ENCODE measurements at places on chromosomes 16 and 17.

DNA sequence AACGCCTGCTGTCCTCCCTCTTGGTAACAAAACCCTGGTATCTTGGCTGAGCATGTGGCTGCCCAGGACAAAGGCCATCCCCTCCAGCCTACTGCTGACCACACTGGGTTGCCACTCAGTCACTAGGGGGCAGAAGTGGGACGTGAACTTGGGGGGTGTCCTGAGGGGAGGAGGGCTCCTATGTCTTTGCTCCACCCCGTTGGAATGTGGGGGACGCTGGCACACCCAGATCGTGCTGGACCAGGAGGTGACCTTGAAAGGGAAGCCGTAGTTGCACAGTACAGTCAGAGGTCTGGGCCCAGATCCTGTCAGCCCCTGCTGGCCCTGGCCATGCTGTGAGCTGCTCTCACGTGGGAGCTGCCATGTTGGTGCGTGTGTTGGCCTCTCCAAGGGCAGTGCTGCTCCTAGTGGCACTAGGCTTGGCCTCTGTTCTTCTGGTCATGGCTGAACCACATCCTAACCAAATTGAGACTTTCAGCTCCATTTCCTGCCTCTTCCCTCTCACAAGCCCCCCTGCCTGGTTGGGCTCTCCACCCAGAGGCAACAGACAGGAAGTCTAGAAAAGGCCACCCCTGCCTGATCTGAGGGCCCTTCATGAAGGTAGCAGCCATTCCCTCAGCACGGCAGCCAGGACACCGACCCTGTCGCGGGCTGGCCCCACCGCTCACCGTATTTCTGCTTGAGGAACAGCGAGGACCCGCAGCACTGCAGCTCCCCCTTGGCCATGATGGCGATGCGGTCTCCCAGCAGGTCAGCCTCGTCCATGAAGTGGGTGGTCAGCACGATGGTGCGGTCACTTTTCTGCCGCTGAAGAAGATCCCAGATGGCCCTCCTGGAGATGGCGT is 29.0 kb upstream of the RNPS1 start:
- DNase-seq: no peak

DNA sequence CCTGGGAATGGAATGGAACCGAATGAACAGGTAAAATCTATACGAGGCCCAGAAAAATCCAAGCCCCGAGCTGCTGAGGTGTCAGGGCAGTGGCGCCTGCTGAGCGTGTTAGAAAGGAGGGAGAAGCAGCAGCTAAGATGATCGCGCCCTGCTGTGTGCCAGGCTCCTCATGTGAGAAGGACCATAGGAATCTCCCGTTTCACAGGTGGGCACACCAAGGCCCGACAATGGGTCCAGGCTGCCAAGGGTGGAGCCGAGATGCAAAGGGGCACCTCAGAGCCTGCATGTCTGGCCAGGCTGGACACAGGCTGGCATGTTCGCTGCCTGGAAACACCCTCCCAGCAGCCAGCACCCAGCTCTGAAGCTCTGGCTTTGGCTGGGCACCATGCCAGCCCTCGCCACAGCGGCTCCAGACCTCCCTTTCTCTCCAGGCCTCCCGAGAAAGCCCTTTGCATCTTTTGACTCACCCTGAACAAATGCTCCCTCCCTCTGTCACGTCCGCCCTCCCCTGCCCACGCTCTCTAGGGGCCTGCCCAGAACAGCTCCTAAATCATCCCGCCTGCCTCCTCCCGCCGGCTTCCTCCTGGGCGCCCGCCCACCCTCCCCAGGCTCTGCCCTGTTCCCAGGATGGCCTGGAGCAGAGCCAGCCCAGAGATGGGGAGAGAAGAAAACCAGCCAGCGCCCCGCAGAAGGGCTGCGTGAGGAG is 217.8 kb upstream of the GSE1 start:
- no peak for DNase-seq

- DNase-seq: no peak
Observed at GRCh38 chr16:83409347-83409746, 398.4 kb upstream of the HSBP1 start.

- DNase-seq: no peak
Observed at GRCh38 chr17:67238991-67239390, 6.0 kb downstream of the HELZ start.

- no peak for DNase-seq
Observed at GRCh38 chr16:12651765-12652512, 151.7 kb downstream of the CPPED1 start.

DNA sequence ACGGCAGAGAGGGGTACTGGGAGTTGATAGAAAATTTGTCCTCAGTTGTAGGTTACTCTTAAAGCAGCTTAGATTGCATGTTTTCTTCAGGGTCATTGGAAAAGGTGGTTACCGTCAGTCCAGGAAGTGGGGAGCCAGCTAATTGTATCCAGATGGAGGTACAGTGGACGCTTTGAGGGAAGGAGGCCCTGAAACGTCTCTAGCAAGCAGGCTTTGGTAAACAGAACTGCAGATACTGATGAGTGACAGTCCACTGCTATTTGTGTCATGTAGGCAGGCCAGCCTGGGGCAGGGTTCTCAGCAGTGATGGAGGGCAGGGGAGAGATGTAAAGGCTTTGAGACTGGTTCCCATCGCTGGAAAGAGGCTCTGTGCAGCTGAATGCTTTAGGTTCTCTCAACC is 30.2 kb upstream of the ST6GALNAC1 start:
- DNase-seq: no peak

- no peak for DNase-seq
Observed at GRCh38 chr17:19590451-19590850, 56.8 kb downstream of the SLC47A1 start.

- DNase-seq: no peak
Observed at GRCh38 chr17:28950017-28950751, 1.1 kb downstream of the PHF12 start.

DNA sequence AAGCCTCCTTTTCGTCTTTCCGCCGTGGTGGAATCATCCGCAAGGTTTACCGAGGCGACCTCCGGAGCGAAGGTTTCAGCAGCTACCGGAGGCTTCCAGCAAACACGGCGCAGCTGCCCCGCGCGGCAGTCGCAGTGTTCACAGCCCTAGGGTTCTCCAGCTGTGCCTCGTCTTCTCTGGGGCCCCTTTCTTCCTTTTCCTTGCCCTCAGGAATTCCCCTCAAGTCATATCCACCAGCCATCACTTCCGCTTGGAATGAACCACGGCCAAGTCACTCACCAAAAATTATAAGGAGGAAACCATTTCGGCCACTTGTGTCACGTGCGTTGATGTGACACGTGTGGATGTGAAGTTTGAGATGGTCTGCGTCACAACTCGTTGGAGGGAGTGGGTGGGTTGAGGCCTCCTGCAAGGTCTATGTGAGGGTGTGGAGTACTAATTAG is 636 bp upstream of the ERN1 start:
- DNase-seq: no peak

GRCh38 chr16:85959686-85960085 is 60.7 kb downstream of the IRF8 start:
- no peak for DNase-seq

- no peak for DNase-seq
Observed at GRCh38 chr17:37605813-37606505, 3.3 kb downstream of the SYNRG start.

DNA sequence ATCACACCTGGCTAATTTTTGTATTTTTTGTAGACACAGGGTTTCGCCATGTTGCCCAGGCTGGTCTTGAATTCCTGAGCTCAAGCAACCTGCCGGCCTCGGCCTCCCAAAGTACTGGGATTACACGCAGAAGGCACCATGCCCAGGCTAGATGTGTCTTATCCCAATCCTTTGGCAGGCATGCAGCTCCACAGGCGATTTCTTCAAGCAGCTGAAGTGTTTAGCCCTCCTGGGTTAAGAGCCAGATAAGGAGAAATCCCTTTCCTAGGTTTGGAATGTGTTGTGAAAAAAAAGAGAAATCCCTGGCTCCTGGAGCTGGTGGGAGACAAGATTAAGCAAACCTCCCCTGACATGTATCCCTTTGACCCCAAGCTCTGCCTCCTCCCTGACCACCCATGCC is 2.1 kb upstream of the NHERF1 start:
- DNase-seq: no peak

GRCh38 chr17:57422574-57423164 is 166.3 kb downstream of the MSI2 start:
- no peak for DNase-seq

DNA sequence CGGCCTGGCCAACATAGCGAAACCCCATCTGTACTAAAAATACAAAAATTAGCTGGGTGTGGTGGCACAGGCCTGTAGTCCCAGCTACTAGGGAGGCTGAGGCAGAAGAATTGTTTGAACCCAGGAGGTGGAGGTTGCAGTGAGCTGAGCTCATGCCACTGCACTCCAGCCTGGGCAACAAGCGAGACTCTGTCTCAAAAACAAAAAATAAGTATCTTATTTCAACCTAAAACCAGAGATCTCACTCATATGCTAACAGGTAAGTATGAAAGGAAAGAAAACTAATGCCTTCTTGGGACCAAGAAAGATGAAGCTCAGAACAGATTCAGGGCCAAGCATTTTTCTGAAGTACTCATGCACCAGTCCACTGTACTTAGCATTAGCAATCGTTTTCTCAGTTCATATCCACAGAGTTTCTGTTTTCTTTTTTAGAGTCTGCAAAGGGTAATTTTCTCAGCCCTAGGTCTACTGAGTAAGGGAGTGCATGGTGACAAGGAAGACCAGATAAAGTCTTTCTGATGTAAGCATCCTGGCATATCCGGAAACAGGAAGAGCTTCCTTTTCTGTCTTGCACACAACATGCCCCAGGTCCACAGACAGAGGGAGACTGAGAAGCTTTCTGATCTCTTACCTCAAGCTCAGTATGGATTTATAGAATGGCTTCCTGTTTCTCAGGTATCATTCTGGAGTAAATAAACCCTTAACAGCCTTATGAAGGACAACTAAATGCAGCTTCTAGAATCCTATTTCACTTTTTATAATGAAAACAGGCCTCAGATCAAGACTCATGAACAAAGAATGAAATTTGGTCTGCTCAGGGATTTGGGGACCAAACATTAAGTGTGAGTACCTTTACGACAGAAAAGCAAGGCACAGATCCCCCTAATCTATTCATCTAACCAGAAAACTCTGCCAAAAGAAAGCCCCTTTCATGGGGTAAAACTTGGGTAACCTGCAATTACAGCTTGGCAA is 38.7 kb upstream of the FOXJ1 start:
- no peak for DNase-seq

DNA sequence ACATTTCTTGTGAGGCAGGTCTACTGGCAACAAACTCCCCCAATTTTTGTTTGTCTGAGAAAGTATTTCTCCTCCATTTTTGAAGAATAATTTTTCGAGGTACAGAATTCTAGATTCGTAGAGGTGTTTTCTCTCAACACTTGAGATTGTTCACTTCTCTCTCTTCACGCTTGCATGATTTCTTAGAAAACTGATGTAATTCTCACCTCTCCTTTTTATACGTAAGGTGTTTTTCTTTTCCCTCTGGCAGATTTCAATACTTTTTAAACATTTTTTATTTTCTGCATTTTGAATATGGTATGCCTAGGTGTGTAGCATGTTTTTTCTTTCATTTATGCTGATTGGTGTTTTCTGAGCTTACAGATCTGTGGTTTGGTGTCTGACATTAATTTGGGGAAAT is 201.5 kb upstream of the AXIN2 start:
- no peak for DNase-seq

DNA sequence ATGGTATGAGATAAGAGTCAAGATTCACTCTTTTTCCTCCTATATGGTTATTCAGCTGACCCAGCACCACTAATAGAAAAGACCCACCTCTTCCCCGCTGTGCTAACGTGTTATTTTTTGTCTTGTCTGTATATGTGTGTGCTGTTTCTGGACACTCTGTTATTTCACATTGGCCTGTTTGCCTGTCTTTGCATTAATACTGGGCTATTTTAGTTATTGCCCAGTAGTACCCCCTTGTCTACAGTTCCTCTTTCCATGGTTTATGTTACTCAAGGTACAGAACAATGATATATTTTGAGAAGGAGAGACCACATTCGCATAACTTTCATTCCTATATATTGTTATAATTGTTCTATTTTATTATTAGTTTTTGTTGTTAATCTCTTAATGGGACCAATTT is 74.0 kb upstream of the SIAH1 start:
- no peak for DNase-seq

GRCh38 chr17:27976331-27976730 is 66.1 kb upstream of the NLK start:
- DNase-seq: no peak

DNA sequence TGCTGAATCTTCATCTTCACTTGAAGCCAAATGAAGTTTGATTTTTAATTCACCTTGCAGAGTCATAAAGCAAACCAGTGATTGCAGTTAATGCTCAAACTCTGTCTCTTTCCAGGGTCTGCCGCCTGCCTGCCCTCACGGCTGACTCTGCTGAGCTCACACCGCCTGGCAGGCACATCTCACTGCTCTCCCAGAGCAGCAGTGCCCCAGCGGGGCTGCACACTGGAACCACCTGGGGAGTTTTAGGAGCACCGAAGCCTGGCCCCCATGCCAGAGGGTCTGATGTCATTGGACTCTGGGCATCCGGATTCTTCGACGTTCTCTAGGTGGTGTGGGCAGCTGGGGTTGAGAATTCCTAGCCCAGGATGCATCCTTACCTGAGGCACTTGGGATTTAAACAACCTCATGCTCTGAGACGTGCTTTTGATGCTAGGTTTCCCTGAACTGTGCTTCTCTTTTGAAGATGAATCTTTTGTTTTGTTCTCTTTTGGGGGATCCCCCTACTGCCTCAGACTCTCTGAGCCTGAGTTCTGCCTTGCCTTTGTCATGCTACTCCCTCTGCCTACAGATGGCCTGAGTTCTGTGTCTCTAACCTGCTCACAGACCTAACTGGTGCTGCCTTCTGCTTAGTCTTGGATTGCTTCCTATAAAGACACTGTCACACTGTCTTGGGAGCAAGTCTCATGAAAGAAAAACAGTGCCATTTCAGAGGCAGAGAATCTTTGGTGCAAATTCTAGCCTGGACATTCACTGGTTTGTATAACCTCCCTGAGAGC is 438.1 kb upstream of the CCL2 start:
- no peak for DNase-seq

- no peak for DNase-seq
Observed at GRCh38 chr17:82397449-82398335, 20.5 kb upstream of the HEXD start.

- no peak for DNase-seq
Observed at GRCh38 chr17:76000755-76001521, at the start of gene CDK3. Gene CDK3 (plus strand): TSS chr17:76000855. CDS start chr17:76001426, 571 bp downstream.

DNA sequence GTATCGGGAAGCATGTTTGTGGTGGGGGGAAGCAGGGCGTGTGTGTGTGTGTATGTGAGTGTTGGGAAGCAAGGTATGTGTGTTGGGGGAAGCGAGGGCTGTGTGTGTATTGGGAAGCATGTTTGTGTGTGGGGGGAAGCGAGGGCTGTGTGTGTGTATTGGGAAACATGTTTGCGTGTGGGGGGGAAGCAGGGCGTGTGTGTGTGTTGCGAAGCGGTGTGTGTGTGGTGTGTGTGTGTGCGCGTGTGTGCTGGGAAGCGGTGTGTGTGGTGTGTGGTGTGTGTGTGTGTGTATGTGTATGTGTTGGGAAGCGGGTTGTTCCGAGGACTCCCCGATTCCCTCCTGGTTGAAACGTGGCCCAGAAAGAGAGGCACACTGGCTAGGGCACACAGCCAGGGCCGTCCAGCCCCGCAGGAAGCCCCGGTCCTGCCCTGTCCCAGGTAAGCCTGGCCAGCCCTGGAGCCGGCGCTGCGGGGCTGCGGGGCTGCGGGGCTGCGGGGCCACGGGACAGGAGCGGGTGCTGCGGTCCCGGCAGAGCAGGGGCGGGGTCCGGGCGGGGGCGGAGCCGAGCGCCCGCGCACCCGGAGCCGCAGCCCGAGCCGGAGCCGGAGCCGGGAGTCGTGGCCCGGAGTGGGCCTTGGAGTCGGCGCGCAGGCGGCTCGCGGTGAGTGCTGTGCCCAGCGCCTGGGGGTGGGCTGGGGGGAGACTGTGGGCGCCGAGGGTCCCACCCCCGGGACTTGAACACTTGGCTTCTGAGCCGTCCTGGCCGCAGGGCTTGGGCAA is at the start of gene NOD2:
TSS of gene NOD2 (plus strand) at position 608 of the 783 bp plus-strand sequence. CDS start 5,890 bp downstream, outside the sequence.
- no peak for DNase-seq

Measured in substantia nigra (tissue), 51 donors.